ENCODE measurements at places on chromosomes 6 and 20.

GRCh38 chr20:62760856-62761758, 35.2 kb upstream of the MRGBP start:
- DNase-seq: no peak

- no peak for DNase-seq
Observed at GRCh38 chr6:35400111-35400510, 52.0 kb upstream of the FANCE start.

- DNase-seq: no peak
Observed at GRCh38 chr6:12962987-12963386, 246.4 kb downstream of the PHACTR1 start.

DNA sequence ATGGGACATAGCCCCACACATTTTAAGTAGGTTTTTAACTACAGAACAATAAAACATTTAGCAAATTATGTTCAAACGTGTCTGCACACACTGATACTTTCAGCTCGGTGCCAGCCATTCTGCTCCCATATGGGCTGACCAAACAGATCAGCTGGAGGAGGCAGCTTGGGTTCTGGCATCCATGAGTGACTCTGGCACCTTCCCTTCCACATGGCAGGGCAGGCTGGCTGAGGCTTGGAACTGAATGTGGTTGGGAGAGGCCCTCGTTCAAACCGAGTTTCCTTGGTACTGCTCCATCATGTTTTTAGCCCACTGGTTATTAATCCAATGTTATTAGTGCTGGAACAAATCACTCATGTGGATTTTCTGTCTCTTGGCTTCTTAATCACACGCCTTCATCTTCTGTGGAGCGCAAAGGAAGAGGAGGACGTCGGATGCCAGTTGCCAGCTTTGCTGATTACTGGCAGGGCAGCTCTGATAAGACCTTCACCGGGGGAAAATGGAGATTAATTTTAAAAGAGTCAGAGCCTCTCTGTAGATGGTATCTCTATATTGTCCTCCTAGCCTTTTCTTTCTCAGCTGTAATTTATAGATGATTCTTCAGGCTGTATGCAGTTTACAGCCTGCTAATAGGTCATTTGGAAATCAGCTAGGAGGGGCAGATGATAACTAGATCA, 93.1 kb upstream of the TIAM2 start:
- DNase-seq: no peak

DNA sequence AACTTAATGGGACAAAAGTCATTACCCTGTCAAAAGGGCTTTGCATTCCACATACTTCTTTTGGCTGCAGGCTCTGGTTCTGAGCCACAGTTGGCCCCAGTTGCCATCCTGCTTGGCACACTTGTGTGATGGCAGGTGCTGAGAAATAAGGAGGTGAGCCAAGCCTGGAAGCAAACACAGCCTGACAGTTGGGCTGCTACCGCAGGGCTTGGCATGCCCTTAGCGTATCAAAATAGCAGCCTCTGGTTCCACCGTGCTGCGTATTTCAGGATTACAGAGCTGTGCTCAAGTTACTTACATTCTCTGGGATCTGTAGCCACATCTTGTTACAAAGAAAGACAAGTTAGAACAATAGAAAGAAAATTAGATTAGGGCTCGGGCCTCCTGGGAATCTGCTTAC, 11.1 kb downstream of the MTHFD1L start:
- DNase-seq: no peak

DNA sequence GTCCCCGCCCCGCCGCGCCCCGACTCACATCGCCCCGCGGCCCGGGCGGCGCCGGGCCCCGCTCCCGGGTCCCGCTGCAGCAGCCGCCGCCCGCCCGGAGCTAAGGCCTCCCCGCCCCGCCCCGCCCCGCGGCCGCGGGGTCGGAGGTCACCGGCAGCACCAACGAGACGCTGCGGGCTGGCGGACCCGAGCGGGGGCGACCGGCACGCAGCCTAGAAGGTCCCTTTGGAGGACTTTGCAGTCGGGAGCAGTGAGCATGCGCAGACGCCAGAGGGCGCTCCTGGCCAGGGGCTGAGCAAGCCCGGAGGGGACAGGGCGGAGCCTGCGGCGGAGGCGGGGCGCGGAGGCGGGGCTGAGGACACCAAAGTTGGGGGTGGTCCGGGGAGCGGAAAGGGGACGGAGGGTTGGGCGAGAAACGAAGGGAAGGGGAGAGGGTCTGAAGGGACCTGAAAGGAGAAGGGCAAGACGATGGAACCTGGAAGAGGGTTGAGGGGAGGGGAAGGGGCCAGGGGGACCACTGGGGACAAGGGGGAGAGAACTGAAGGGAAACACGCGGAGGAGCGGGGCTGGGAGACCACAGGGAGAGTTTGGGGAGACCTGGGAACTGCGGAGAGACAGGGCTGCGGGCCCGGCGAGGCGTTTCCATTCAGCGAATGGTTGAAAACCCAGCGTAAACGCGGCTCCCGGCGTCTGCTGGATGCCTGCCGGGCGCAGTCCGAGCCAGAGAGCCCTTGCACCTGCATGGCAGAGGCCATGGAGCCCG, at the start of gene FRS3:
Gene FRS3 (minus strand): TSS at position 113 of the 763 bp plus-strand sequence. CDS start 2,913 bp downstream, outside the sequence.
- peak; percentile 100 for DNase-seq

- DNase-seq: no peak
Observed at GRCh38 chr6:121055572-121056163, 278.6 kb downstream of the TBC1D32 start.

DNA sequence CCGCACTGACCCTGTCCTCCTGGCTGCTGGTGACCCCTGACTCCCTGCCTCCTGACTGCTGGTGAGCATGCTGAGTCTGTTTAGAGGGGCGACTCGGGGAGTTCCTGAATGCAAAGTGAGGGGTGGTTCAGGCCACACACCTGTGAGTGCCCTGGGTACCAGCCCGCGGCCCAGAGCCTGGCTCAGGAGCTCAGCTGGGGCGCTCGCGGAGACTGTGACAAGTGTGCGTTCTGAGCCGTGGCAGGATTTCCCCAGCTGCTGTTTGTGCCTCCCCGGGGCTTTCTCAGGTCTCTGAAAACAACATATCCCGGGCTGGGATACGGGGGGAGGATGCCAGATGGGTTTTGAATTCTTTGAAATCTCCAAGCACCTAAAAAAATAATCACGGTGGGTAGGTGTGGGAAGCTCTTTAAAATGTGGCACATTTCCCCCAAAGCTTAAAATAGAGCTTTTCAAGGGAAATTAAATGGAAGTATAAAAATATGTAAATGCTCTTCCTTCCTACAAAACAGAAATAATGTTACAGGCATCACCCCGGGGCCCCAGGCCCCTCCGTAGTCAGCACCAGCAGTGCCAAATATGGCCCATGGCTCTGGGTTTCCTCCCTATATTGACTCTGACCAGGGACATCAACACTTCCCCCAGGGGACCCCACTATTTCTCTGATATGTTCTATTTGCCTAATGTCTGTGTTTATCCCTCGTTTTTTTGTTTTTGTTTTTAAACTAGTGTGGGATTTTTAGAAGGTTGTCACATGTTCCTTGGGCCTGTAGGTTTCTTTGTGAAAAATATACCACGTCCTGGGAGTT, 49.9 kb upstream of the TAGAP start:
- DNase-seq: no peak

DNA sequence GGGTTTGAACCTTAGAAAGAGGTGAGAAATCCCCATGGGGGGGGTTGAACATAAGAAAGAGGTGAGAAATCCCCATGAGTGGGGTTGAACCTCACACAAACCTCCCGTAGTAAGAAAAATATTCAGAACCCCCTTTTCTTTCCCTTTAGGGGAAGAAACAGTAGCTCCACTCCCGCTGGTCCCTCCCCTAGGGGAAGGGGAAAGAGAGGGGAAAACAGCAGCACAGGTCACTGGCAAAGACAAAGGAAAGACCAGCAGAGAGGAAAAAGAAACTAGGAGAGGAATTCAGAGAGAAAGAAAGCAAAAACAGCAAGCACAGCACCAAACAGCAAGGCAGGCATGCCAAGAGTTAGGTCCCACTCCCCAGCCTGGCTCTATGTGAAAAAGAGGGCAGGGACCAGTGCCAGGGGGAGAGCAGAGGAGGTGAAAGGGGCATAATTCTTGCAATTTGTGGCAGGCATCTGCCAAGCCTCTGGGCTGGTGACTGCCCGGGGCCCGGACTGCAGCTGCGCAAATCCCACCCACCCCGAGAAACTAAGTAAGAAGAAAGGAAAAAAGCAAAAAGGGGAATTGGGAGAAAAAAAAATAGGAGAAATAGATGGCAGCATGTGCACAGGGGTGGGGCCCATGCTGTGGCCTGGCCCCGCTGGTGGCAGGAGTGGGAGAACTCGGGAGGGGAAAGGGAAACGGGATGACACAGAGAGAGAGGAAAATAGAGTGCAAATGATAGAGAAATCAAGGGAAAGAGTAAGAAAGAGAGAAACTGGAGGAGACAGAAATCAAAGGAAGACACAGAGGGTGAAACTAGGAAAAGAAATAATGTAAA, 15.1 kb upstream of the GOPC start:
- DNase-seq: no peak

GRCh38 chr6:153801917-153802316, 237.1 kb upstream of the OPRM1 start:
- DNase-seq: no peak

DNA sequence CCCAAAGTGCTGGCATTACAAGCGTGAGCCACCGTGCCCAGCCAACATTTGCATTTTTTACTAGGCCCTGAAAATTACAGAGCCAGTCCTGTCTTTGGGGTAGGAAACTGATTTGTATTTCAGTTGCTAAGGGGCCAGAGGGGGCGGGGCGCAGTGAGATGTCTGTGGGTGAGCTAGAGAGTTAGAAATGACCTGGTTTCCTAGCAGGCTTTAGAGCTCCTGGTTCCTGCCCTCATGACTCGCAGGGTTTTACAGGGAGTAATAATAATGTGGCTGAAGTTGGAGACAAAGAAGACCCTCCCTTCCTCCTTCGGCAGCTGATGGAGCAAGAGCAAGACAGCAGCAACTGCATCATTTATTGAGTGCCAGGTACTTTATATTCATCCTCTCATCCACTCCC, 131.5 kb downstream of the TFAP2C start:
- DNase-seq: no peak

GRCh38 chr6:143205585-143205984, 144.9 kb downstream of the AIG1 start:
- DNase-seq: no peak

- no peak for DNase-seq
Observed at GRCh38 chr6:106832766-106833510, 141.6 kb downstream of the CD24 start.

GRCh38 chr6:89650579-89650978, 12.0 kb upstream of the LYRM2 start:
- no peak for DNase-seq

DNA sequence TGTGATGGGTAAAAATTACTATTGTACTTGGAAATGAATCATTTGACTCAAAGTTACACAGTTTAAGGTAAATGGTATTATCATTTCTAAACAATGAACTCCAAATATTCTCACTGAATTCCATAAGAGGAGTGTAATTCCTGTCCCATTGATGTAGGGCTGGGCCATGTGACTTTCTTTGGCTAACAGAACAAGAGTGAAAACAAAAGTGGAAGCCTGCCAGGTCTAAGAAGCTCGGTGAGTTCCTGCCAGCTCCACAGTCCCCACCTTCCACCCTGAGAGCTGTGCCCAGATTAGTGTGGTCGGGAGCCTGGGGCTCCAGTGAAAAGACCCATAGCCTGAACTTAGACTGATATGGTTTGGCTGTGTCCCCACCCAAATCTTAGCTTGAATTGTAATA, 24.6 kb downstream of the TBXT start:
- DNase-seq: no peak

DNA sequence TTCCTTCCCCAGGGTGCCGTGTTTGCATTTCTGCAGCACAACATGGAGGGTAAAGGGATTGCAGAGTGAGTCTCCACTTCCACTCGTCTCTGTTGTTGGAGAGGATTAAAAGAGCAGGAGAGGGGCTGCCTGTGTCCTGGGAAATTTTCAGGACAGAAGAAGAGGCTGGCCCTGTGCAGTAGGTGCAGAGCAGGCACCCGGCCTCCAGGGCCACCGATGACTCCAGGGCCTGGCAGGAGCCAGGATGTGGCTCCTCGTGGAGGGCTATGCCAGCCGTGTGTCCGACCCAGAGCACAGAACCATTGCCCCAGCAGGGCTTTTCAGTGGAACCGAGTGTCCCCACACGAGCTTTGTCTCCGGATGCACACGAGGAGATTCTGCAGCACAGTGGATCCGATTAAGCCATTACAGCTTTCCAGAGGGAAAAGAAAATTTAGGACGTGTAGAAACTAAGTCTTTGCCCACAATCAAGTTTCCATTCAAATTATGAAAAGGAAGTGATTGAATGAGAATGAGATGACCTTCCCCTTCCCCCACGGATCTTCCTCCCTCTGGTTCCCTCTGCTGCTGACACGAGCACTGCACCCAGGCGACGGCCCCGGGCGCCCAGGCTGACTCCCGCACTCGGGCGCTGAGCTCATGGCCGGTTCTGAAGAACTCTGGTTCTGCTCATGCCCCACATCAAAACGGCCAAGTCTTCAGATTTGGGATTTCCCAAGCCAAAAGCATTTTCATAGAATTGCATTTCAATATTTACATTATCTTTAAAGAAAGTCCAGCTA, 43.1 kb upstream of the UNC93A start:
- no peak for DNase-seq

GRCh38 chr6:124867121-124867520, 95.1 kb upstream of the RNF217 start:
- DNase-seq: no peak

GRCh38 chr6:47097092-47097945, 55.2 kb upstream of the ADGRF1 start:
- no peak for DNase-seq

- no peak for DNase-seq
Observed at GRCh38 chr6:82145926-82146452, 101.6 kb downstream of the IBTK start.

GRCh38 chr6:137738931-137739504, 128.0 kb upstream of the TNFAIP3 start:
- DNase-seq: no peak

DNA sequence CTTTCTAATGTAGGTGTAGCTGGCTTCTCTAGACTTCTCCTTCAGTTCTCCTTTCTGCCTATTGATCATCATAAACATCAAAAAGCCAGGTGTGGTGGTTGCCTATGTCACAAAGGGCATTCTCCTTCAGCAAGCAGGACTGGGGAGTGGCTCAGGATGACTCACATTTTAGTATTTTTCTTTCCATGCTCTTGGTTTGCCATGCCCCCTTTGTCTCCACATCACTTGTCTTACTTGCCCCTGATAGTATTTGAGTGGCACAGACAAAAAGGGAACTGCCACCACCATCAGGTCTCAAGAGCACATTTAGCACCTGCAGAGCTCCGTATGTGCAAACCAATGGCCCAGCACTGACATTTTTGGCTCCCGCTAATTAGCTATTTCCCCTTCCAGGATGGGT, 698.8 kb downstream of the DHX35 start:
- DNase-seq: no peak

DNA sequence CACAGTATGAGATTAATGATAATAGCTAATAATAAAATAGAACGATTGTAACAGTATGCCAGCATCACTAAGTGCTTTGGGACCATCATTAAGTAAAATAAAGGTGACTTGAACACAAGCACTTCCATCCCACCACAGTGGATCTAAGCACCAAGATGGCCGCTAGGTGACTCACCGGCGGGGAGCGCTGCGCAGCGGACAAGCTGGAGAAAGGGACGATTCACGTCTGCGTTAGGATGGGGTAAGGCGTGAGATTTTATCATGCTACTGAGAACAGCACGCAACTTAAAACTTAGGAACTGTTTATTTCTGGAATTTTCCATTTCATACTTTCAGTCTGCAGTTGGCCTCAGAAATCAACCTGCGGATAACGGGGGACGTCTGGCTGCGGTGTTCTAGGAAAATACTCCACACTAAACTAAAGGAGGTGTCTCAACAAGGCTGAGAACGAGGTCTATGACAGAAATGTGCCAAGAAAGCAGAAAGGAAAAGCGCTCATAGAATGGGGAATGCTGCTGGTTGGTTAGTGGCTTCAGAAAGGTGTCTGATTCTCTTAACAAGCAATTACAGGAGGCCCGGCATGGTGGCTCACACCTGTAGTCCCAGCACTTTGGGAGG, 114.5 kb downstream of the GMPR start:
- DNase-seq: no peak

GRCh38 chr6:13593103-13593502, 18.7 kb downstream of the SIRT5 start:
- no peak for DNase-seq
